ENCODE measurements at places on chromosomes 13 and 19. TPM values are rescaled to one million over a fixed set of nuclear protein-coding genes. Genes with fewer than 3 reads are reported as not detected.

The ZNF98 gene
- total RNA-seq = not detected

The BST2 gene
- total RNA-seq = 98.4 TPM

The COPE gene
- total RNA-seq = 213 TPM

The CAMSAP3 gene
- total RNA-seq = 60.5 TPM

The TTC9B gene
- total RNA-seq = not detected

The C19orf67 gene
- not detected for total RNA-seq

The PCSK4 gene
- total RNA-seq = 9.8 TPM

The S1PR5 gene
- 0.57 TPM for total RNA-seq

The MBD3L2 gene
- not detected for total RNA-seq

The MEDAG gene
- total RNA-seq = not detected

The ISYNA1 gene
- total RNA-seq = 67.3 TPM

The EHD2 gene
- total RNA-seq = 14.6 TPM

The KCNN1 gene
- total RNA-seq = not detected

The CLEC4M gene
- not detected for total RNA-seq

The MIR17HG gene
- 16.6 TPM for total RNA-seq

The ONECUT3 gene
- not detected for total RNA-seq

The ADGRE3 gene
- not detected for total RNA-seq

The AMER2 gene
- not detected for total RNA-seq

The KIR2DL4 gene
- total RNA-seq = not detected

The CEACAM7 gene
- total RNA-seq = not detected

The SHC2 gene
- total RNA-seq = 1.3 TPM

The KIR3DL2 gene
- total RNA-seq = not detected

All from Caco-2 (cell line).